ENCODE measurements at places on chromosomes 6 and 20. TPM values are rescaled to one million over a fixed set of nuclear protein-coding genes. Genes with fewer than 3 reads are reported as not detected.

Gene ACSS2
- 218 TPM for total RNA-seq

Gene NCOA5
- total RNA-seq: 10.8 TPM

Gene PERP
- total RNA-seq: 162 TPM

Gene ADTRP
- total RNA-seq: 14.0 TPM

Gene GHRH
- not detected for total RNA-seq

Gene UNC93A
- total RNA-seq: 0.69 TPM

Gene BTNL2
- not detected for total RNA-seq

GRCh38 chr6:99746261-99746895, 139.7 kb downstream of the PRDM13 start:
- DNase-seq: peak; percentile 40

DNA sequence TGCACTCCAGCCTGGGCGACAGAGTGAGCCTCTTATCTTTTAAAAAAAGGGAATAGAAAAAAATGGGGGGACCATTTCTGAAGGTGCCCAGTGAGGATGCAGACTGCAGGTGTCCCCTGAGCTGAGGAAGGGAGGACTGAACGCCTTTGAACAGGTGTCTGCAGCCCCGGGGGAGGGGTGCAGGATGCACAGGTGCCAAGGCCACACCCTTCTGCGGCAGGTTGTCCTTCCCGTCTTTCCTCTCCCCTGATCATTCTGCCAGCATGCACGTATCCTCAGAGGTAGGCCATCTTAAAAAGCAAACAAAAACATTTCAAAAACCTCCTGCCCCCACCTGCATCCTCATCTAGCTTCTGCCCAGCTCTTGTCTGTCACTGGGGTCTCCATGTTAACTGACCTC, 101.3 kb downstream of the MTHFD1L start:
- DNase-seq: no peak

DNA sequence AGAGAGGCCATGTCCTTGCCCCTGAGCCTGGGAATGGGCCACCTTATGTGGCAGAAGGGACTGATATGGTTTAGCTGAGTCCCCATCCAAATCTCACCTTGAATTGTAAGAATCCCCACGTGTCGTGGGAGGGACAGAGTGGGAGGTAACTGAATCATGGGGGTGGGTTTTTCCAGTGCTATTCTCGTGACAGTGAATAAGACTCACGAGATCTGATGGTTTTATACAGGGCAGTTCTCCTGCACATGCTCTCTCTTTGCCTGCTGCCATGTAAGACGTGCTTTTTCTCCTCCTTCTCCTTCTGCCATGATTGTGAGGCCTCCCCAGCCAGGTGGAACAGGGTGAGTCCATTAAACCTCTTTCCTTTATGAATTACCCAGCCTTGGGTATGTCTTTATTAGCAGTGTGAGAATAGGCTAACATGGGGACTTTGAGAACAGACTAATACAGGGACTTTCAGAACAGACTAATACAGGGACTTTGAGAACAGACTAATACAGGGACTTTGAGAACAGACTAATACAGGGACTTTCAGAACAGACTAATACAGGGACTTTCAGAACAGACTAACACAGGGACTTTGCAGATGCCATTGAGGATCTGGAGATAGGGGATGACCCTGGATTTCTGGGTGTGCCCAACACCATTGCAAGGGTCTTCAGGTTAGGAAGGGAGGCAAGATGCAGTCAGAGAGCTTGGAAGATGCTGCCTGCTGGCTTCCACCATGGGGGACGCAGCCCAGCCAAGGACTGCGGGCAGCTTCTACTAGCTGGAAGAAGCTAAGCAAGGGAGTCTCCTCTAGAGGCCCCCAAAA, 86.9 kb downstream of the RAMACL start:
- DNase-seq: no peak

- DNase-seq: no peak
Observed at GRCh38 chr6:6599468-6599873, 11.0 kb downstream of the LY86 start.

DNA sequence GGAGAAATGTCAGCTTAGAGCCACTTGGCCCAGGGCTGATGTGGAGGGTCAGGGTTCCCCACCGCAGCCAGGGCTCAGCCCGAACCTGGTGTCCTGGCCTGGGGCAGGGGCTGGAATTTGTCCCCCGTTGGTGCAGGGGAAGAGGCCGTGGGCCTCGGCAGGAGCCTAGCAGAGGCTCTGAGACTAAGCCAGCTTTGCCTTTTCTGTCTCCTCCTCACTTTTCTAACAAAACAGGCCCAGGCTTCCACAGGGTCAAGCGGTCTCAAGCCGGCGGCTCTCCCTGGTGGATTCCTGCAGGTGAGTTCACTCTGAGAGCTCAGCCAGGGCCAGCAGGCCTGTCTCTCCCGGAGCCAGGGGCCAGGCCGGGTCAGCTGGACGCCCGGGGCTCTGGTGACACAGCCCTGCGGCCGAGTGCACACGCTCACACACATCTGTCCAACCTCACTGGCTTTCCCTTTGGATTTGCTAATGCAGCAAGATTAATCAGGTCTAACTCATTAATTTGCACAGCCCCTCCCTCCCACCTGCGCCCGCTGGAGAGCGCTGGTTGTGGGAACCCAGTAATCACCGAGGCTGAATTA, 2.9 kb upstream of the CHRNA4 start:
- DNase-seq: no peak

- DNase-seq: no peak
Observed at GRCh38 chr6:168703990-168704389, 263.0 kb downstream of the SMOC2 start.

DNA sequence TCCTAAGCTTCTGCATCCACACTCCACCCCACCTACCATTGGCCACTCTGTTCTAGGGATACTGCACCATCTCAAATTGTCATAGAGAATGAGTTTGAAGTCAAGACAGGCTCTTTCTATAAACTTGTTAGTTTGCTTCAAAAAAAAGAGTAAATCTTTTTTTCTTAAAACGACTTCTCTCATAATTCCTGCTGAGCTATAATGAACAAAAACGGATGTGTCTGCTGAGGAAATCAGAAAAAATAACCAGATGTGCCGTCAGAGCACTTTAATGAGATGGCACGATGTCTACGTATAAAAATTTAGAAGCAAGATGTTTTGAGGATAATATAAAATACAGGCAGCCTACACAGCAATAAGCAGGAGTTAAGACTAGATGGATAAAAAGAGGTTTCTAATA, 24.0 kb upstream of the DDO start:
- peak; percentile 29 for DNase-seq

- no peak for DNase-seq
Observed at GRCh38 chr6:25896252-25896651, 22.2 kb upstream of the SLC17A3 start.

DNA sequence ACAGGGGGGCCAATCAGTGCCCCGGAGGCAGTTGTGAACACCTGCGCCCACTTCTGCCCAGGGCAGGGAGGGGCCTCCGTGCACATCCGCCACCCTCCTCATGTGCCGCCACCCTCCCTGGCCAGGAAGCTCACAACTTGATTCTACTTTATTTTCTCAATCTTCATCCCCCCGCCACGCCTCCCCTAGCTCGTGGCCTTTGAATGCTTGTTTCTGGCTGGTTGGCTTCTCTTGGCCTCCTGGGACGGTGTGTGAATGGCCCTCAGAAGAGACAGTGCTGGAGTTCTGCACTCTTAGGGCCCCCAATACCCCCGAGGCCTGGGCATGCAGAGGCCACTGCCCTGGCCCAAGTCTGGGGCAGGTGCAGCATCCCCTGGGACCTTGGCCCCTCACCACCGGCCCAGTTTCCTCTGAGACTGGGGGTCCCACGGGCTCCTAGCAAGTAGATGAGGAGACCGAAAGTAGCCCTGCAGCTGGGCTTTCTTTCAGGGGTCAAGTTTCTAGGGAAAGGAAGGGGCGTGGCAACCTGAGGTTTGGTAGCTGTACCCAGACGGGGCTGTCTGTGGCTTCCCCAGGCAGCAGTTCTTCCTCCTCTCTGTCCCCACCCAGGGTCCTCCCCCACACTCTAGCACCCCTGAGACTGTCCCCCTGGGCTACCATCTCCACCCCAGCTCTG, 1.3 kb downstream of the RGS19 start:
- DNase-seq: no peak

DNA sequence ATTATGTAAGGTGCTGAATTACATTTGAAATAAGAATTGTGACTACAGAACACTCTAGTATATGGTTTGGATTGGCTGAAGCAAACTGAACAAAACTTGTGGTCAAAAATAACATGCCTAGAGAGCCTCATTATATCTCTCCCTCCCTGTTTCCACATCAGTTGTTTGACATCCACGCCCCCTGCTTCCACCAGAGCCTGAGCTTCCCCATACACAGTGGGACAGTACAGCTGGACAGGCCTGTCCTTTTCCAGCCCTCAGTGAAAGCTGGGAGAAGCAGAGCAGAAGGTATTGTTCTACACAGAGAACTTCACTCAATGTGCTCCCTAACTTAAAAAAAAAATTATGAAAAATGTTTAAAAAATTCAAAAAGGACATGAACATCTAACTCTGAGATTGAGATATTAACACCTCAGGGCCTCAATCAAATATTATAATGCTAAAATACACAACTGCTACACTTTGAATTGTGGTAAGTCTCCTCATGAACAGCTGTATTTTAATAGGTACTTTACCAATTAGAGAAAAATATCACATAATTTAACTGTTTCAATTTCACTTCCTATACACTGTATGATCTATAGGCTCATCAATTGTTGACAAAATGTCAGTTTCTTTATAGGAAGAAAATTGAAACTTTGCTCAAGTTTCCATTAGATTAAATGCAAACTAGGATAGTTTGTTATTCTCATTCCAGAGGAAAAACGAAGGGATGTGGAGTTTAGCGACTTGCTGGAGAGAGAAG, 44.9 kb upstream of the SCML4 start:
- DNase-seq: no peak

DNA sequence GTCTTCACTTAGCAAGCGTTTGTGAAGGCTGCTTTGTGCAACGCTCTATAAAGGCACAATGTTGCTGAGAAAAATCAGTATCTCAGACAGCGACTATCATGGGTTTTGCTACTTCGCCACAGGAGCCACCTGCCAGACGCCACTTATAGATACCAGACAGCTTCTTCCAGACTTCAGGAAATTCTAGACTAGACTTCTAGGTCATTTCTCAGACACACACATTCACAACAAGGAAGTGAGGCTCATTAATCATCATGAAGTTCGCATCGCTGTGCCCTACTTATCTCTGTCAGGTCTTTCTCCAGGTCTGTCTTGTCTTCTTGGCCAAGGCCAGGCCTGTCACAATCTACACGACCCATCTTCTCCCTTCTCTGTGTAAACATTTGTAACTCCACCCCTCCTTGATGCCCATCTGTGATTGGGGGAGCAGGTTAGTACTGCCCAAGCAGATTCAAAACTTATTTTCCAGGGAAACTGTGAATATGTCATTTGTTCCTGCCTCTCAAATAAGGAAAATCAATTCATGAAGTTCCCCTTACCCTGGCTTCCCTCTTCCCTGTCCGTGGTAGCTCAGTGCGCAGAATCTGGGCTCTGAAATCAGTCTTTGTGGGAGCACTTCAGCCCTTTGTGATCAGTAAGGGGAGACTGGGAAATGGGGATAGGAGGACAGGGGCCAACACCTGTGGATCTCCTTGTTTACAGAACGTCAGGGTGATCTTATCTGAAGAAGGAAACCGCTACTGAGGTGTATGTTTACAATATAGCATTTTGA, 115.5 kb downstream of the TNFAIP3 start:
- no peak for DNase-seq

DNA sequence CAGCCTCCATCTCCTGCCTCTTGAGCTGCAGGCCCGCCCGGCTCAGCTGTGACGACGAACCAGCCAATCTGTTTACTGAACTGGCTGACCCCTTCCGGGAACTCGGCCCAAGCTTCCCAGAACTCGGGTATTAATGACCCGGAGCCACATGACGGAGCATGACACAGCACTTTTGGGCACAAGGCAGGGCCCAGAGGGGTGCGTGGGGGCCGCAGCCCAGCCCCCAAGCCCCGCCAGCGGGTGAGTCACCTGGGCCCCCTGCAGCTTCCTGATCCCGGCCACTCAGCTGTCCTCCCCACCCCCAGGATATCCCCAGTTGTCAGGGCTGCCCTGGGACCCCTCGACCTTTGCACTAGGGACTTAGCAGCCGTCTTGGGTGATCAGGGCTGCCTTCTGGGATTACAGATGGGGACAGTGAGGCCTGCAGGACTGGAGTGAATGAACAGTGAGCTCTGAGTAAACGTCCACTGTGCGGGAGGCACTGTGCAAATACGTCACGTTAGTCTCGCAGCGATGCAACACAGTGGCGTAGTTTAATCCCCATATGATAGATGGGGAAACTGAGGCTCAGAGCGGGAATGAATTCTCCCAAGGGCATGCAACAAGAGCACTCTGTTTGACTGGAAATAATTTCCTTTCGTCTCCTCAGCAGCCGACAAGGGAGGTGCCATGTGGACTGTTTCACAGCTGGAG, 102.1 kb downstream of the CEBPB start:
- DNase-seq: peak; percentile 52

DNA sequence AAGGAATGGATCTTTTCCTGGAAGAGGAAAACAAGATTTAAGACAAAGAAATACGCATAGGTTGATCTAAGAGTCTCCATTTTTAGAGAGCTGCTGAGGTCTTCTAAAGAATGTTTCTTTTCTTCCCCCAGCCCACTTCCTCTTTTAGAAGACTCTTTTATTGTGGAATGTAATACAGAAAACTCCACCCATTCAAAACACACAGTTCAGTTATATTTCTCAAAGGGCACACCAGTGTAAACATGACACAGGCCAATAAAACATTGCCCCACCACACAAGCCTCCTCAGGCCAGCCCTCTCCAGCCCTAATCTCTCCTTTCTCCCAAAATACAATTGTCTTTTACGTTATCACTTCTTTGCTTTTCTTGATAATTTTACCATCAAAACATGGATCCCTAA, 42.8 kb downstream of the SLC35B3 start:
- DNase-seq: no peak

- peak; percentile 6 for DNase-seq
Observed at GRCh38 chr6:24581084-24581669, 64.8 kb downstream of the KIAA0319 start.

DNA sequence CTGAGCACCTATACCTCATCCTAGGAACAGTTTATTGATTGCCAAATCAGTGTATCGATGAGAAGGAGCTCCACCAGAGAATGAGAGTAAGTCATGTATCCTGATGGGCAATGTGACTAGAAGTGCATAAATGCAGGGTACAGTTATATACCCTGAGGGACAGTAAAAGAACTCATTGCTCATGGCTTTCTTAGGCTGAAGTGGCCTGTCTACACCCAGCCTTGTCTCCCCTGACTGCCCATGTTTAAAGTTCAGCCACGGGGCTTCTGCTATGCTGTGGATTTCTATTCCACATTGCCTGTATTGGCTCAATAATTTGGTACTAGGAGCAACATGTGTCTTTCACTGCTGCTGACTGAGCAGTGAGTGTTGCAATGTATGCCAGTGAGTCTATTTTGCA, 400.4 kb upstream of the IMPG1 start:
- DNase-seq: no peak

- DNase-seq: peak; percentile 34
Observed at GRCh38 chr20:5786930-5787795, 37.0 kb downstream of the SHLD1 start.

All from skin of body (tissue), 3 donors.